Posterior vena cava (tissue), 2 donors: ENCODE measurements at places on chromosomes 6 and 20. TPM values are rescaled to one million over a fixed set of nuclear protein-coding genes. Genes with fewer than 3 reads are reported as not detected.

Gene PNLDC1
- 0.19 TPM for total RNA-seq

Gene MOG
- 0.69 TPM for total RNA-seq

Gene KIF25
- not detected for total RNA-seq

Gene CNKSR3
- 13.0 TPM for total RNA-seq

Gene PRL
- not detected for total RNA-seq

Gene GABBR1
- total RNA-seq: 48.4 TPM

Gene MYCT1
- total RNA-seq: 13.2 TPM

Gene NKAIN4
- total RNA-seq: not detected

- no peak for DNase-seq
Measured at GRCh38 chr6:67475700-67476099, 1159.4 kb upstream of the ADGRB3 start.

DNA sequence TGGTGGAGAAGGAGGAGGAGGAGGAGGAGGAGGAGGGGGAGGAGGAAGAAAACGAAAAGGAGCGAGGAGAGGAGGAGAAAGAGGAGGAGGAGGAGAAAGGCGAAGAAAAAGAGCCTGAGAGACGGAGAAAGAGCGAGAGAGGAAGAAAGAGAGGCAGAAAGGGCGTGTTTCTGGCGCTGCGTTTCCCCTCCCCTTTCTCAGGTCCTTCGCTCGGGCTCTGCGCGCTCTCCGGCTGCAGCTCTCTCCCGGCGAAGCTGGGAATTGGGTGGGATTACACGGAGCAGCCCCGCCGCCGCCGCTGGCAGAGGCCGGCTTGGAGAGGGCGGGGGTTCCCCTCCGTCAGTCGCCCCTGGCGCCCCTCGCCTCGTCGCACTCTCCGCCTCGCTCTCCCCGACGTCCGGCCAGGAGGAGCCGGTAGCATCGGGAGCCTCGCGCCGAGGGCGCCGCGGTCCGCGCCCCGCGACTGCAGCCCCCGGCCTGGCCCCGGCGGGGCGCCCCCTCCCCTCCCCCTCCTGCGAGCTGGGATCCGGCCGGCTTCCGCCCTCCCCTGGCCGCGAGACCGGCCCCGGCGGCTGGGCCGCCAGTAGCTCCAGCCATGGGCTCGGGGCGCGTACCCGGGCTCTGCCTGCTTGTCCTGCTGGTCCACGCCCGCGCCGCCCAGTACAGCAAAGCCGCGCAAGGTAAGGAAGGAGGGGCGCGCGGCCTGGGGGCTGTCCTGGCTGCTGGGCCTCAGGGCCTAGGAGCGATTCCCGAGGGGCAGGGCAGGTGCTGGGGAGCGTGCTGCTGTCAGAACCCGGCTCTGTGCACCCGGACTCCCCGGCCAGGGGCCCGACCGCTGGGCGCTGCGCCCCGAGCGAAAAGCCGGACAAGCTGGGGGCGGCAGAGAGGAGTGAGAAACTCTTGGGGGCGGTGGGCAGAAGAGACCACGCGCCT lies at the start of gene SCUBE3:
Gene SCUBE3 (plus strand): TSS at position 133 of the 933 bp plus-strand sequence. CDS start 463 bp downstream, at position 596.
- DNase-seq: peak; percentile 75

DNA sequence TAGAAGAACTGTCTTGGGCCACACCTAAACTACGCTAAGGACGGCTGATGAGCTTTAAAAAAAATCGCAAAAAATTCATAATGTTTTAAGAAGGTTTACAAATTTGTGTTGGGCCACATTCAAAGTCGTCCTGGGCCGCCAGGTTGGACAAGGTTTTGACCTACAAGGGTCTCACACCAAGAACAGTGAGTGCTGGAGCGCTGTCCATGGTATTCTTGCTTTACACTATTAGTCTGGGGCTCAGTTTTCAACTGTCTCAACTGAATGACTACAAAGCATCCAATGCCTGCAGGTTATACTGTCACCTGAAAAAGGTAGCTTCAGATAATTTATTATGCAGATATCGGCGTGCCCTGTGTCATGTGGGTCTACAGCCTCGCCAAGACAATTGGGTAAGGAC lies 3.7 kb upstream of the FAXC start:
- no peak for DNase-seq

DNA sequence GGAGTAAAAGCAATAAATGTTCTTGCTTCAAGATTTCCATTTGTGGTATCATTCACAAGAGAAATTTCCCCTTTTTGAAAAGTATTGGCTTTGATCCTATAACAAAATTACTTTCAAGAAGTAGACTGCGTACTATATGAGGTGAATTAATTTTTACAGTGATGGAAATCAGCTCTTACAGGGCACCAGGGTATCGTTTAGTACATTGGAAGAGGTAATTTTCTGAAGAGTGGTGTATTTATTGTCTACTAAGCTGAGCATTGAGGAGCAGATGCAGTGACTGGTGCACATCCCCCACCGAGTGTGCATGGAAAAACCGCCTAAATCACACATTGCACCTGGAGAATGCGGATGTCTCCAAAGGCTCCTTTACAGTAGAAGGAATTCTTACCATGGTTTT lies 209.5 kb downstream of the SAMD5 start:
- DNase-seq: no peak

DNA sequence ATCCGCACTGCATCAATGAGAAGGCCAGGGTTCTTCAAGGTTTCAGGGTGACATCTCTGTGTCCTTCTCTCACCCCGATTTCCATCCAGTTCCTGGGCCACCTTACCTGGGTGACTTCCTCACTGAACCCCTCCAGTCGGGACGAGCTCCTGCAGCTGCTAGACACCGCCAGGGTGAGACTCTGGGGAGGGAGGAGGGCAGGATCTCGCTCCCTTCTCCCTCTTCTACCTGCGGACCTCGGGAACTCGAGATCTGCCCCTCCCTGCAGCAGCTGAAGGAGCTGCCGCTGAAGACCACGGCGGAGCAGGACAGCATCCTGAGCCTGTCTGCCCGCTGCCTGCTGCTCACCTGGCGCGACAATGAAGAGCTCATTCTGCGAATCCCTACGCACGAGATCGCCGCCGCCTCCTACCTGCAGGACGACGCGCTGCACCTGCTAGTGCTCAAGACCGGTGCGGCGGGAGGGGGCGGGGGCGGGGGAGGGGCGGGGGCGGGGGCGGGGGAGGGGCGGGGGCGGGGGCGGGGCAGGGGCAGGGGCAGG lies 7.5 kb downstream of the CCM2L start:
- no peak for DNase-seq

- no peak for DNase-seq
Measured at GRCh38 chr6:149190224-149190831, 127.2 kb upstream of the TAB2 start.

GRCh38 chr6:136673571-136673970 lies 118.7 kb downstream of the MAP3K5 start:
- DNase-seq: no peak

DNA sequence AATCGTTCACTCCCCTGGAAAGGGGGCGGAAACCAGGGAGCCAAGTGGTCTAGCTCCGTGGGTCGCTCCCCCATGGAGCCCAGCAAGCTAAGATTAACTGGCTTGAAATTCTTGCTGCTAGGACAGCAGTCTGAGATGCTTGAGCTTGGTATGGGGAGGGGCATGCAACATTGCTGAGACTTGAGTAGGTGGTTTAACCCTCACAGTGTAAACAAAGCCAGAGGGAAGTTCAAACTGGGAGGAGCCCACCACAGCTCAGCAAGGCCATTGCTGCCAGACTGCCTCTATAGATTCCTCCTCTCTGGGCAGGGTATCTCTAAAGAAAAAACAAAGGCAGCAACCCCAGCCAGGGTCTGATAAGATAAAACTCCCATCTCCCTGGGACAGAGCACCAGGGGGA lies 43.2 kb downstream of the COL21A1 start:
- DNase-seq: peak; percentile 74
